ENCODE measurements at places on chromosomes 5 and 9.

DNA sequence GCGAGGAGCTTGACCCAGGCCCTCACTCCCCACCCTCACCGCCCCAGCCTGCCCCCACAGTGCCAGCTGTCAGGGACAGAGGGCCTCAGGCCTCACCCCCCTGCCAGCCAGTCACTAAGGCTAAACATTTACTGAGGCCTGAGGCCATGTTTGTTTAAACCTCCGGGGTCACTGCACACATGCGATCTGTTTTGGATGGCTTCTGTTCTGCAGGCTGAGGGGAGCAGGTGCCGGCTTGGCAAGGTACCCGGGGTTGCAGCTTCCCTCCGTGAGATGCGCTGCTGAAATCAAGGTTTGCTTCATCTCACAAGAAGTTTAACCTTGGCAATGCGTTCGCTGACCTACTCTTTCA, 103.3 kb upstream of the BOD1 start:
- no peak for DNase-seq

DNA sequence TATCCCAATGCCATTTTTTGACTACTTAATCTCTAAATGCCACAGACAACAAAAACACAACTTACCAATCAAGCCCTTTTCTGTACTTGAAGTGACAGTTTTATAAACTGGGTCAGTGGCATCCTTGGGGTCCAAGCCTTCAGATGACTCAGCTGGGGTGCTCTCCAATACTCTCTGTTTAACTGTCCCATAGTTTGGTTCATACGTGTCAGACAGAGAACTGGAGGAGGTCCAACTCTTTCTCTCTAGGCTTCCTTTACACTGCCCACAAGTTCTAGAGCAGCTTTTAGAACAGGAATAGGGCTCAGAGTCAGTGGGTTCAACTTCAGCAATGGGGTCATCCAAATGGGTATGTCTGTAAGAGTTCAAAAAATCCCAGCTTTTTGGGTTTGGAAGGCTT, 166.9 kb downstream of the CDC42SE2 start:
- DNase-seq: no peak

DNA sequence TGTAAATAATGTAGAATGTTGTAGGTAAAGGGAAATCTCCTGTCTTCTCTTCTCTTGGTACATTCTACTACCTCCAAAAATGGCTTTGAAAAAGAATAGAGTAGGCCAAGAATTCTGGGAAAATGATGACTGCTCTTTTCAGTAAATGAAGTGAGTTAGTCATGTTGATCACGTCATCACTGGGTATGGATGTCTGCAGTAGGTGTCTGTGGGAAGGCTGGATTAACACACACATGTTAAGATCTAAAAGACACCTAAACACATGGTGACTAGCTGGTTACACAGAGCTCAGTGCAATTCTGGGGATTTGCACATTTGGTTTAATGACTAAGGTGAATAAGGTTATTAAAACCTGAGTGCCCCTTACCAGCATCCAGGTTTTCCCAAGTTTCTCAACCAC, 161.5 kb downstream of the CEP120 start:
- DNase-seq: no peak

GRCh38 chr5:147410496-147411358, 99.1 kb downstream of the DPYSL3 start:
- DNase-seq: no peak

DNA sequence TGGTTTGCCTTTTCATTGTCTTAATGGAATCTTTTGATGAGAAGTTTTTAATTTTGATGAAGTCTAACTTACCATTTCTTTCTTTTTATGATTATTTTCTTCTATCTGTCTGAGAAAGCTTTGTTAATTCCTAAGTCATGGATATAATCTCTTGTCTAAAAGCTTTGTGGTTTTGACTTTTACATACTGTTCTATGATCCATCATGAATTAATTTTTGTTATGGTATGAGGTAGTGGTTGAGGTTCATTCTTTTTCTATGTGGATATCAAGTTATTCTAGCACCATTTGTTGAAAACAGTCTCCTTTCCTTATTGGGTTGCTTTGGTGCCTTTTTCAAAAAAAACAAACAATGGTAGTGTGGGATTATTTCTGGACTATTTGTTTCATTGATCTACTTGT, 20.4 kb downstream of the FBXO10 start:
- no peak for DNase-seq

DNA sequence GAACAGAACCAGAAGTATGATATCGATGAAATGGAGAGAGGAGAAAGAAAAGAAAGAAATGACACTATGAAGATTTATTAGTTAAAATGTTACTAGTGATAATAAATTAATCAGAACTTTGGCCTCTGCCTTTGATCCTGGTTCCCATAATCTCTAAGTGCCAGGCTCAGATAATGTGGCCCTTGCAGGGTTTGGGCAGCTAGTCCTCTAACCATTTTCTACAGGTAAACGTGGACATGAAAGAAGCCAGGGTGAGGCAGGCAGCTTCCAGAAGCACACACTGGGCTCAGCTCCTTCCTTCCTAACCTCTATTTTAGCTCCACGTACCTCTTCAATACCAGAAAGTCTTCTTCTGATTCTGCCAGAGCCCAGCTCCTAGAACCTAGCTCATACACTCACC, 30.6 kb downstream of the SYK start:
- no peak for DNase-seq

GRCh38 chr9:83792746-83793145, 24.8 kb downstream of the GKAP1 start:
- DNase-seq: no peak

GRCh38 chr9:90803860-90804593, 2.4 kb downstream of the SYK start:
- DNase-seq: no peak

GRCh38 chr9:4741365-4742089, 525 bp upstream of the AK3 start:
- peak; percentile 17 for DNase-seq

GRCh38 chr9:125659201-125659840, 47.7 kb downstream of the MAPKAP1 start:
- DNase-seq: no peak

- no peak for DNase-seq
These were observed 87.3 kb downstream of the COL5A1 start for GRCh38 chr9:134728801-134729495.

DNA sequence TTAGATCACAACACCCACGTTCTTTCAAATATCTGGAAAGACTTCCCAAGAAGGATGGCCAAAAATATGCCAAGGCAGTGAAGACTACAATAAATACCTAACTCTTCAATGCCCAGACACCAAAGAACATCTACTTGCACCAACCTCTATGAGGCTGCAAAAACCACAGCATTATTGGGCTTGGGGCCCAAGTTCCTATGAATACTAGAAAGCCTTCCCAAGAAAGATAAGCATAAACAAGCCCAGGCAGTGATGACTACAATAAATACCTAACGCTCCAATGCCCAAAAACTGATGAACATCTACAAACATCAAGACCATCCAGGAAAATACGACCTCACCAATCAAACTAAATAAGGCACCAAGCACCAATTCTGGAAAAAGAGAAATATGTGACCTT, 41.3 kb downstream of the AP3B1 start:
- no peak for DNase-seq

DNA sequence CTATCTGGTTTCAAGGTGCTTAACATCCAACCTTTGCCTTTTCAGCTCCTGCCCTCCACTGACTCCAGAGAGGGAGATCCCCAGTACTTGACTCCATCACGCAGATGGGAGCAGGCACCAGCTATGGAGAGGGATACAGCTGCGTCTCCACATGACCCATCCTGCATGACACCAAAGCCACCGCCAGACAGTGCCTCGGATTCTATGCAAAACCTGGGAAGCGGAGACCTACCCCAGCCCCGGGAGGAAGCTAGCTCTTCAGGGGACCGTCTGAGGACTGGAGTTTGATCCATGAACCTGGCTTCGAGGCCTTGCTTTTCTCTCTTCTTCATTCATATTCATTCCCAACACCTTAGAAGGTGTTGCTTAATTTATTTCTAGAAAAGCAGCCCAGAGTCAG, 24.8 kb downstream of the HRH2 start:
- DNase-seq: no peak

GRCh38 chr5:14211818-14212803, 69.0 kb downstream of the TRIO start:
- DNase-seq: no peak

DNA sequence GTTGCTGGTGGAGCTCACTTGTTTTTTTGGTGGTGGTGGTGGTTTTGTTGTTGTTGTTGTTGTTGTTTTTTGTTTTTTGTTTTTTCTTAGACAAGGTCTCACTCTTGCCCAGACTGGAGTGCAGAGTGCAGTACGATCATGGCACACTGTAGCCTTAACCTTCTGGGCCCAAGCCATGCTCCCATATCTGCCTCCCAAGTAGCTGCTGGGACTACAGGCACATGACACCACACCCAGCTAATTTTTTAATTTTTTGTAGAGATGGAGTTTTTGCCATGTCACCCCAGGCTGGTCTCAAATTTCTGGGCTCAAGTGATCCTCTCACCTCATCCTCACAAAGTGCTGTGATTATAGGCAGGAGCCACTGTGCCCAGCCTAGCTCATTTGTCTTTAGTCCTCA, 53.5 kb downstream of the NUP214 start:
- DNase-seq: no peak

GRCh38 chr9:33815781-33816180, 1.2 kb upstream of the UBE2R2 start:
- DNase-seq: no peak

DNA sequence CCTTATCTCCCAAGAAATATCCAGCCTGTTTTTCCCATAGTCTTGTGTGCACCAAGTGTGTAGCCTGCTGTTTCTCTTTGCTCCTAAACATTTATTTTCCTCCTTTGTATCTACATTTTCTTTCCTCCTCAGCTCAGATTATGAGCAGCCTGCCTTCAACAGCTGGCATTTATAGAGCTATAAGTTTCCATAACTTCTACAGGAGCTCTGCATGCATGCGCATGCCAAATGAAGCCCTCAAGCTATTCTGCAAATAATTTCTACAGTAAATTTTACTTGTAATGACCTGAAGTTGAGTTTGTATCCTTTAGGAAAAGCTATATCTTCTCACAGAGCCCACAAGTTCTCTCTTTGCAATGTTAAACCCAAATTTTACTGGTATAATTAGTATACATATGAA, 699.5 kb downstream of the CETN3 start:
- no peak for DNase-seq

GRCh38 chr5:172797771-172798191, 26.8 kb upstream of the DUSP1 start:
- DNase-seq: no peak

DNA sequence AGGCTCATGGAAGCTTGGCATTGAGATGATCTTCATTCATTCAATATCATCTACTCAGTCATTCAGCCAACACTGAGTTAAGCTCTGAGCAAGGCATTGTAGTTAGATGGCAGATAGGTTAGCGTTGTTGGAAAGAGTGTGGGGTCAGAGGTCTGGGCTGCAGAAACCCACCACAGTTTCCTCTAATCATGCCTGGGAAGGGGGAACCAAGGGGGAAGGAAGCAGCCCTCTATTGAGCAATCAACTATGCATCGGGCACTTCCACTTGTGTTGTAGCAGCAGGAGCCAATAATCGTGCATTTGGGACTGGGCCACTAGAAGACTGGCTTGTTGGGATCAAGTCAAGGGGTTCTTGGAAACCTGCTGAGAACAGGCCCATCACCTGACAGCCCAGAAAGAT, 139.1 kb downstream of the PIP5K1B start:
- no peak for DNase-seq

- DNase-seq: no peak
These were observed 114.8 kb upstream of the DAPK1 start for GRCh38 chr9:87382900-87383299.

DNA sequence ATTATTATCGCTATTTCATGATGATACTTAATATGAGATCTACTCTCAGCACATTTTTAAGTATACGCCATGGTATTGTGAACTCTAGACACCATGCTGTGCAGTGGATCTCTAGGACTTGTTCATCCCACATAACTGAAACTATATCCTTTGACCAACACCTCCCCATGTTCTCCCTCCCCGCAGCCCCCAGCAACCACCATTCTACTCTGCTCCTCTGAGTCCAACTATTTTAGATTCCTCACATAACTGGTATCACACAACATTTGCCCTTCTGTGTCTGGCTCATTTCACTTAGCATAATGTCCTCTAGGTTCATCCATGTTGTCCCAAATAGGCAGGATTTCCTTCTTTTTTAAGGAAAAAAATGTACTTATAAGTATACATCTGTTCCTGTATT, 6.6 kb upstream of the TBC1D2 start:
- DNase-seq: no peak

GRCh38 chr9:121622387-121623203, 28.8 kb upstream of the DAB2IP start:
- DNase-seq: no peak

GRCh38 chr9:37963936-37964739, 60.2 kb upstream of the SLC25A51 start:
- no peak for DNase-seq

DNA sequence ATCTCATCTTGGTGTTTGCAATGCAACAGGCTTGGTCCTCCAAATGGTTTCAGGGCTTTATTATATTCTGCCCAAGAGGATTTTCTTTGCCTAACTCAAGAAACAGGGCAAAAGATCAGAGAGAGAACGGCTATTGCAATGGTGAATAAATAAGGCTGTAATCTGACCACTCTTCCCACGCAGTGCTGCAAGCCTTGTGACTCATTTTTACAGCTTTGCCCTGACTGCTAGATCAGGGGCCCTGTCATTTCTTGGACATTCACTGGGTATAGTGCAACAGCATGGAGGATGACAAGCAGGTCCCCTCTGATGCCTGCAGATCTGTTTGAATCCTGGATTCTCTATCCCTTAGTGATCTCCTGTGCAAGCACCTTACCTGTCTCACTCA, 459.1 kb downstream of the EBF1 start:
- no peak for DNase-seq

DNA sequence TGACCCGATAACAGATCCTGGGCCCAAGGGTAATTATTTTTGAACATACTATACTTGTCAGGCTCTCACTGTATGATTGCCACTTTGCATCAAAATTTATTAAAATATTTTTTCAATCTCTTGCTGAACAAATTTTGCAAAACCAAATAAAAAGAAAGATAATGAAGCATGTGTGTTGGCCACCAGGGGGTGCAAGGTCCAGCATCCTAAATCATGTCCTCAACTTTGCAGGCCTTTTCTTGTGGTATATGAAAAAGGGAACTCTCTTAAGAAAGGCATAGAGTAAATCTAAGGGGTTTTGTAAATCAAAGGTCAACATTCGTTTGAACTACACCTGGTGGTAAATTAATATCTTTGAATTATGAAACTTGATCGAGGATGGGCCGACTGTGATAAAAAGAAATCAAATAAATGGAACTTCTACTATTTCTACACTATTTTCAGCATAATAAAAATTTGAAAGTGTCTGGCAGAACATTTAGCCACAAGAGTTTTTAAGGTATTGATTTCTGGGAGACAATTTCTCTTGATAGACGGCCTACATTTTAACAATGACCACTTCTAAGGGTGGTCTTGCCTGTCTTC, 676.5 kb downstream of the DMRTA1 start:
- DNase-seq: no peak
